Fibroblast of mammary gland (primary cell): ENCODE measurements at places on chromosomes 12 and 14.

GRCh38 chr12:94074216-94074979 lies 74.0 kb upstream of the PLXNC1 start:
- DNase-seq = peak; percentile 72

- DNase-seq = no peak
These were observed 16.4 kb upstream of the SRSF5 start for GRCh38 chr14:69750495-69750894.

DNA sequence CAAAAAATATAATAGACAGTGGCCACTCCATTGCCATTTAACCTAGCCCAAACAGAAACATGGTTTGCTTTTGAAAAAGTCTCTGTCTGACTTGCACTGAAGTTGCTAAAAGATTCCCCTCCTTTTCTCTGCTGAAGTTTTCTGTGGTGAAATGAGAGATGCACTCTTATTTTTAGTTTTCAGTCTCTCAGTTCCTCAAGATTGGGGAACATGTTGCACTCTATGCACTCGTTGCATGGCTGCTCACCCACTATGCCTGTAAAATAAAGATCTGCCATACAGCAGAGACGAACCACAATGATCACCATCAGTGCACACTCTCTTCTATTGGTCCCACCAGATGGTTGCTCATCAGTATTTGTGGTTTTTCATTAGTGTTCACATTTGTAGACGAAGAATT lies 13.1 kb upstream of the DAAM1 start:
- no peak for DNase-seq

DNA sequence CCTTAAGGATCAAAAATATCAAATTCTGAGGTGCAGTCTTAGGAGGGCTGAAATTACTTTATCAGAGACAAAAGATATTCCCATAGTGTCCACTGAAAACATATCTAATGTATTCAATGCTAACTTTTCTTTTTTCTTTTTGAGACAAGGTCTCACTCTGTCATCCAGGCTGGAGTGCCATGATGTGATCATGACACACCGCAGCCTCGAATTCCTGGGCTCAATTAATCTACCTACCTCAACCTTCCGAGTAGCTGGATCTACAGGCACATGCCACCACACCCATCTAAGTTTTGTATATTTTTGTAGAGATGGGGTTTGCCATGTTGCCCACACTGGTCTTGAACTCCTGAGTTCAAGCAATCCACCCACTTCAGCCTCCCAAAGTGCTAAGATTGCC lies 68.3 kb downstream of the ZC3H14 start:
- DNase-seq = no peak

DNA sequence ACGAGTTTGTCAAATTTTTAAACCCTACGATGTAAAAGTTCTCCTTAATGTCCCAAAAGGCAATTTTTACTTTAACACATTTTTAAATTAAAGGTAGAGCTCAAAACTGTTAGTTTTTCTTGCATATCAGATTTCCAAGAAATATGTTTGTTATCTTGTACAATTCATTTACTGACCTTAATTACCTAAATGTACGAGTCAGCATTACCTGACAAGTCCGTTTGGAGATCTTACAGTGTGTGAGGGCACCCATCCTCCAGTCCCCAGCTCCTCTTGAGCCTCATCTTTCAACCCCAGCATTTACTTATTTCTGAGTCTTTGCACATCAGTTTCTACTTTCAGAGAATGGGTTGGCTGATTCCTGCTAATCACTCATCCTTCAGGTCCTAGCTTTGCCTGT lies 23.7 kb downstream of the PPM1H start:
- no peak for DNase-seq

GRCh38 chr14:34981743-34982420 lies 910 bp upstream of the SRP54 start:
- DNase-seq = no peak
